Iris pigment epithelial cell (primary cell): ENCODE measurements at places on chromosomes 12 and 14.
A peak's percentile ranks its signal among the peaks of the same experiment; 100 is the strongest.

DNA sequence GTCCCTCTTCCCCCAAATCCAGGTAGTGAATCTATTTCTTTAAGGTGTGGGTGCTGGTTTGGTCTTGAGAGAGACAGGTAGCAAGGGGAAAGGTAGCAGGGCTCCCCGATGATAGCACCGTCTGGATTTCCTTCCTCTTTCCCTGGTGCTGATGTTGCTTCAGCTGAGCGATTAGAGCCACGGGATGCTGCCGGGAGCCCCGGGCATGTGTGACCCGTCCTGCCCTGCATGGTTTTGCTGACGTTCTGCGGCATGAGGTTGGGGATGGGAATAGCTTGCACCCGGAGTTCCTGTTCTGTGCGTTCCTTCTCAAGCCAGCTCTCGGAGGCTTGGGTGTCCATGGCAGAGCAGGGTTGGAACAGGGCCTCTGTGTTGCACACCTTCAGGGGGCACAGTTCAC, 107.3 kb downstream of the TSPAN9 start:
- no peak for DNase-seq

- no peak for DNase-seq
Observed at GRCh38 chr14:74634481-74634880, 22.4 kb upstream of the LTBP2 start.

DNA sequence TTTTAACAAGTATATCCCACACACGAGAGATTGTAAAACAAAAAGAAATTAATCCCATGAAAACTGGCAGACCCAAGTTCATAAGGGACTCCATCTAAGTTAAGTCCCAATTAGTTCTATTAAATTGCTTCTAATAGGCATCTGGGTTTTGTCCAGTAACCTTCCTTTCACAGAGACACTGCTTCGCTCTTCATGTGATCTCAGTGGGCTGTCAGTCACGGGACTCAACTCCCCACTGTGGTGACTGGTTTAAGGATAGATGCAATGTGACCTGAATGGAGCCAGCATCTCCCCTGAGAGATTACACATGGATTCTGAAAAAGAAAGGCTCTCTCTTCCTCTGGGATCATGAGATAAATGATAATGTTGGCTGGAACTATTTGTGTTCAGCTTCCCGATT, 96.4 kb downstream of the GAS2L3 start:
- DNase-seq = no peak

GRCh38 chr12:51070004-51070403, 13.4 kb downstream of the CSRNP2 start:
- peak; percentile 89 for DNase-seq

DNA sequence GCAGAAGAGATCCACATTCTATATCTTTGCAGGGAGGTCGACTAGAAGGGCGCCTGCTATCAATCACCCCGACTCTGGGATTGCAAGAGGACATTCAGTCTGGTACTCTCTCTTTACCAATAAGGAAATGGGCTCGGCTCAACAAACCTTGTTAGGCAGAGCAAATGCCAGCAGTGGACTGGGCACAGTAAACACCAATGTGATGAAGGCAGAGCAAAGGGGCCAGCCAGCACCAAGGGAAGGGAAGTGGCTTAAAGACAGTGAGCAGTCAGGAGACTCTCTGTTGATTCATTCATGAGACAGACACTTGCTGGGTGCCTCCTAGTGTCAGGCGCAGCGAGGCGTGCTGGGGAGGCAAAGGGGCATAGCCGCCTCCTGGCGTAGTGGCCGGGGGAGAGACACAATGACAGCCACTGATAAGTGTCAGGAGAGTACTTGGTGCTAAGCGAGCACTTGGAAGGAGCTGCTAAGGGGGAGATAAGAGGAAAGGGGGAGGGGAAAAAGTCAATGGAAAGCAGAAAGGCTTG, 34.1 kb downstream of the TMCC3 start:
- peak; percentile 24 for DNase-seq

DNA sequence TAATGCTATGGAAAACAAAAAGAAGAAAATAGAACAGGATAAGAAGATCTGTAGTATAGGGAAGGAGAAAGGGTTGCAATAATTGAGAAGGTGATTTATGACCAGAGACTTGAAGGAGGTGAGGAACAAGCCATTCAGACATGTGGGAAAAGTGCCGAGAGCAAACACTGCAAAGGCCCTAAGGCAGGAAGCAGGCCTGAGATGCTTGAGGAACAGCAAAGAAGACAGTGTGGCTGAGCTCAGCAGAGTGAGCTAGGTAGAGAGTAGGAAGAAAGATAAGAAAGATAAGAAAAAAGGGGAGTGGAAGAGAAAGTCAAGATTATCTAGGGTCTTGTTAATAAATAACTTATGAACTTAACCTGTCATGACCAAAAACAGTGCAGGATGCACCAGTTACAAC, 671.8 kb downstream of the RPS29 start:
- no peak for DNase-seq

DNA sequence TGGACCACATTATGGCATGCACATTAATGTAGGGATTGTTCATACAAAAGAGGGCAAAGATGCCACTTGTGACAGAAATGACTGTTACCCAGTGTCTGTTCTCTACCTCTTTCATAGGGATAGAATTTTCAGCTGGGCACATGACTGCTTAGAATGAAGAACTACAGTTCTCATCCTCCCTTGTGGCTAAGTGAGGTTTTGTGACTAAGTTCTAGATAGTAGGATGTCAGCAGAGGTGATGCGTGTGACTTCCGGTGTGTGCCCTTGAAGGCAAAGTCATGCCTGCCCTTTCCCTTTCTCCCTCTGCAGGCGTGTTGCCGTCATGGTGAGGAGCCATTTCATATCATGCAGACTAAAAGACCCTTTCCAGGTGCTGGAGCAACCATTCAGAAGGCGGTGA, 99.3 kb downstream of the CACNA1C start:
- no peak for DNase-seq

DNA sequence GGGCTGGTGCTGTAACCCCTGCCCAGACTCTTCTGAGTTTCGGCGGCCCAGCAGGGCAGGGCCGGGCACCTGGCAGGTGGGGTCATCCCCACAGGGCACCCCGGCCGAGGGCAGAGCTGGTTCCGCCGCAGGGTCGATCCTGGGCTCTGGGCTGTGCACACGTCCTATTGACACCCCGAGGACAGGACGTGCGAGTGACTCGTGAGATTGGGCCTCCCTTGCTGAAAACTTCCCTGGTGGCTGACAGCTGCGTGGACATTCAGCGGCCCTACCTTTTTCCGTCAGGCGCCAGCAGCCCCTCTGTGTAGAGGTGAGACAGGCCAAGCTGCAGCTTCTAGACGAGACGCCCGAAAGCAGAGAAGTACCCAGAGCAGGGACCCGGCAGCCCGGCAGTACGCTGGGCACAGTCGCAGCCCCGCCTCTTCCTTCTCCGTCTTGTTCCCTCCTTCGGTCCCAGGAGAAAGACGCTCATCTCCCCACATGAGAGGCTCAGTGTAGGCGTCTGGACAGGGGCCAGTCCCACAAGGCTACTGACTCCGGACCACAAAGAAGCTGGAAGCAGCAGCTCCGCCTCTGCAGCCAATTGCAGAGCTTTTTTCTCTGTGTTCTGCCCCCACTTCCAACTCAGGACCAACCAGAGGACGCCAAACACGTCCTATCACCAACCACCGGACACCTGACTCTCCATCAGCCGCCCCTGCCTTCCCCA, at the start of gene LRCOL1:
TSS of gene LRCOL1 (minus strand) at position 532 of the 709 bp plus-strand sequence. CDS start 4,331 bp downstream, outside the sequence.
- DNase-seq = peak; percentile 87

- DNase-seq = peak; percentile 78
Observed at GRCh38 chr12:40224439-40225291, at the start of gene LRRK2. TSS of gene LRRK2 (plus strand) at chr12:40224997. CDS start at chr12:40225132, 135 bp downstream.

- no peak for DNase-seq
Observed at GRCh38 chr12:127802271-127802670, 464.7 kb upstream of the TMEM132C start.

DNA sequence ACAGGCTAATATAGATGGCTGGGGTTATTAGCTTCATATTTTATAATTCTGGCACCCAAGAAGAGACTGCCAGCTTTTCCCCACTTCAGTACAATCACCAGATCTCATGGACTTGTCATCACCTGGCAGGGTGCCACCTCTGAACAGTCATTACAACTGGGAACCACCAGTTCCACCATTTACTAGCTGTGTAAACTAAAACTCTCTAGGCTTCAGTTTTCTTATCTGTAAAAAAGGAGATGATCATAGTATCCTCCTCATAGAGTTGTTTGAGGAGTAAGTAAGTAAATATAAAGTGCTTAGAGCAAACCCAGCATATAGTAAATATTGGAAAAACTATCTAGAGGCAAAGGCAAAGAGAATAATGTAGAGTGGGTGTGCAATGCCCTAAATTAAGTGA, 19.3 kb downstream of the CPNE8 start:
- peak; percentile 46 for DNase-seq

DNA sequence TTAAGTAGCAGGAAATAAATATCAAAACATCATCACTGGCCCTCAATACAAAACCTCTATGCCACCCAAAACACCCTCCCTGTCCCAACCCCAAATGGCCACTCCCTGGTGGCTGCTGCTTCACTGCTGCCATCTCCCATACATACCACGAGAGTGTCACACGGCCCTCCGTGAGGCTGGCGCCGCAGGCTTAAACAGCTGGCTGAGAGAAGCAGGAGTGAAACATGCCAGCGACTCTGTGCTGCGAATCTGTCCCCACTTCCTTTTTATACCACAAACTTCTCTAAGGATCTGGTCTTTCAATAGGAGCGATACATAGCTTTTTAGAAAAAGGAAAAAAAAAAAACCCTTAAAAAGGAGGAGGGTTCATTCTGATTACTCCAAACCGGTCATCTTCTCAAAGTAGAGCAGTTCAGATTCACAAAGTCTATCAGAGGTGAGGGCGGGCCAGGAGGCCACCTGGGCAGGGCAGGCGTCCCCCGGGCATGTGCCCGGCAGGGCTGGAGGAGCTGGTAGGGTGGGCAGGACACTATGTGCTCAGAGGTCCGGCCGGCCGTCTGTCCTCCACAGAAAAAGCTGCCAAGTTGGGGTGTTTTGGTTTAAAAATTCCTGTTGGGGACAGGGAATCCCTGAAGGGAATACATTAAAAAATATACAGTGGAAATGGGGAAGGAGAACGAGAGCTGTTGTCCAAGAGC, 26.5 kb downstream of the MAX start:
- DNase-seq = no peak

- DNase-seq = no peak
Observed at GRCh38 chr12:120263748-120264085, 1.8 kb downstream of the PXN start.

- DNase-seq = peak; percentile 92
Observed at GRCh38 chr12:12803186-12803585, 10.0 kb upstream of the DDX47 start.

DNA sequence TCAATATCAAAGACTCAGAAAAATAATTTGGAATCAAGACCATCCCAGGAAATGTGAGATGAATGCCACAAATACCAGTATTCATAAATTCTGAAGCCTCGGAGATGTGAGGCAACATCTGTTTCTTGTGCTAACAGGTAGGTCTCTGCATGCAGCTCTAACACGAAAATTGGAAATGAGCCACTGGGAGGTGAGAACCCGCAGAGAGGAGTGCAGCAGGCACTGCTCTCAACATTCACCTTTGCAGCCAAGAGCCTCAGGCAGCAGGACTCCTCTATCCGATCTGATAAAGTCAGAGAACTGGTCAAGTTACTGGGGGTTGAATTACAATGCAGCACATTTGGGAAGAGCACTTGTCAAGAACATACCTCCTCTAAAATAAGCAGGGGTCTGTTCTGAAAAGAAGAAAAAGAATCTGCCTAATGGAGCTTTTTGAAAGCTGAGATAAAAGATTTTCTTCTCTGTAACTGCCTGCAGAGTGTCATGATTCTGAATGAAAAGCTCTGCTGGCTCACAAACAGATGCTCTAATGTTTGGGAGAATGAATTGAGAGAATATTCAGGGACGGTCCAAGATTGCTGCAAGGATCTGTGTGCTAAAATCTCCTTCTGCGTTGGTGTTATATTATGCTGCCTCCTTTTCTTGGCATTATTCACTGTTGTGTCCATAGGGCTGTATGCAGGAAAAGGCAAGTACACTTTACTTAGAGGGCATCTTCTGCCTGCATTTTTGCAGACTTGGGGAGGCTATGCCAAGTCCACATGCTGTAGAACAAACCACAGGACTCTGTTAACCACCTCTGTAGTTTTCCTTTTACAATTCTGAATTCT, 209.6 kb upstream of the KRR1 start:
- no peak for DNase-seq

DNA sequence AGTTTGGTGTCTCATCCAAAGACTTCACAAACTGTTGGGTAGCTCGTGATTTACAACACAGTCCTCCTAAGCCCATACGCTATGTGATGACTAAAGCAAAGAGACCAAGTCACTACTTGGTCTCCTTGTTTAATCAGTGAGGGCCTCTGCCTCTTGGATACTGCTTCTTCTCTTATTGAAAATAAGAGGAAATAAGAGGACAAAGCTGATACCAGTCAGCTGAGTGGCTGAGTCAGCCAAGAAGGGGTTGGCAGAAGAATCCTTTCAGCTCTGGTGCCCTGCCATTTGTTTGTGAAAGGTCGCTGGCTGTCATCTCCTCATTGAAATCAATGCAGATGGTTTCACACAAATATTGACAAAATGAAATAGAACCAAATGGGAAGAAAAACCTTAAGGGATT, 67.5 kb upstream of the SLC35F4 start:
- DNase-seq = no peak

DNA sequence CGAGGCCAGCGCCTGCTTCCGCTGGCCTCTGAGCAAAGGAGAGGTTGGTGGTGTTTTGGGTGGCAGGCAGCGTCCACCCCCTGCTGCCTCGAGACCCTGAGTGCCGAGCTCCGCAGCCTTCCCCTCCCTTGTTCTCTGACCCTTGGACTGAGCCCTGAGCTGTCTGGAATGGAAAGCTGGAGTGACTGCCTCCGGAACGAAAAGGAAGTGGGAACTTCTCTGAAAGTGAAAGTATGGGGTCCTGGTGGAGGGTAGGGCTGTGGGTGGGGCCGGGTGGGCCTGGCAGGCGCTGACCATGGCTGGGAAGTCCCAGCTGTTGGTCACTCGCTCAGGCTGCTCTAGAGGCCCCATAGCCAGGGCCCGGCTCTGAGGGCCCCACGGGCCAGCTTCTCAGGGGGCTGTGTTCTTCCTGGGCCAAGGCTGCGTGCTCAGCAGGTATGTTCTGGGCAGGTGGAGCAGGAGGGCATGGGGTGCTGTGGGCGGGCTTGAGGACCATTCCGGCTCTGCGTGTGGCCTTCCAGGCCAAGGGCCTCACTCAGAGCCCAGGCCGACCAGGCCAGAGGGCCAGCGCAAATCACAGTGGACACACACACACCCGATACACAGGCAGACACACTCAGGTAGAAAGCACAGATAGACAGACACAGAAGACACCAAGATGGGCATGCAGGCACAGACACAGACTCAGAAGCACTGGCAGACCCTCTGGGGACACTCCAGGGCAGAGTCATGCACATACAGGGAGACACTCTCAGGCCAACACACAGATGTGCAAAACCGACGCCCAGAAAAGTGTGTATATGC, at the start of gene EXOC3L4:
TSS of gene EXOC3L4 (plus strand) at position 320 of the 804 bp plus-strand sequence. CDS start 5,495 bp downstream, outside the sequence.
- no peak for DNase-seq

DNA sequence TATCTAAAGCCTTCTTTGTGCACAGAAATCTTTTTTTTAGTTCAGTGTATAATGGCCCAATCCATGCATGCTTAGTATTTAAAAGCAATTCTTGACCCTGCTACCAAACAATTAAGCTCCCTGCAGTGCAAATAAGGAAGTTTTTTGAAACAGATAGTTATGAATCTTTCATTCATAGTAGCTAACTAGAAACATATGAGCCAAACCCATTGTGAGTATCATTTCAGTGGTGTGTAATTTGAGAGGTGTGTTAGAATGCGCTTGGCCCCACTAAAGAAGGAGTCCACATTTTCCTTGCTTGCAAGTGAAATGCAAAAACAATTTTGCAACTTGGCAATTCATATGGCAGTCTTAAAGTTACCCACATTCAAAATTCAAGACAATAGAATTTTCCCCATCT, 14.4 kb downstream of the EPS8 start:
- peak; percentile 71 for DNase-seq

GRCh38 chr14:39592116-39592789, 160.0 kb upstream of the FBXO33 start:
- DNase-seq = no peak

GRCh38 chr12:40314927-40315326, 90.1 kb downstream of the LRRK2 start:
- no peak for DNase-seq
